K562 (cell line): ENCODE measurements at places on chromosomes 12 and 14.
A peak's percentile ranks its signal among the peaks of the same experiment; 100 is the strongest.

DNA sequence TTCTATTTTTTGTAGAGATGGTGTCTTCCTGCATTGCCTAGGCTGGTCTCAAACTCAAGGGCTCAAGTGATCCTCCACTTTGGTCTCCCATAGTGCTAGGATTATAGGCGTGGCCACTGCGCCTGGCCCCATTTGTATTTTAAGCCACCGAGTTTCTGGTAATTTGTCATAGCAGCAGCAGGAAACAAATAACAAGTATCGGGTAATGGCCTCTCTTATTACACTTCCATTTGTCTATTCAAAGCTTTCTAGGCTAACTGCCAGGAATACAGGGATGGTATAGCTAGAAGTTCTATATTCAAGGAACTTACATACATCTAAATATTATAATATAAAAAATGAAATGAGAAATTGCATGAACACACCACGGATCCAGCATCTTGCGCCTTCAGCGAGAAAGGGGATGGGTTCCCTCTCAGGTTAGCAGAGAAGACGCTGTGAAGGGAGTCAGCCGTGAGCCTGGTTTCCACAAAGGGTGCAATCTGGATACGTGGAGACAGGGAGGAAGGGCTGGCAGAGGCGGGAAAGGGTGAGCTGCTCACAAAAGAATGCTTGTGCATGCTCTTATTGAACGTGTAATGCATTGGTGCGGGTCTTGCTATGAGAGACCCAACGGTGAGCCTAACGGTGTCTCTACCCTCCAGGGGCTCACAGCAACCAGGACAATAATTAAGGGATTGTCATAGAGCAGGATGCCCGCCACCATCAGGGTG, 9.5 kb downstream of the BDKRB1 start:
- no peak overlapping the region for H3K4me3 ChIP-seq
- no peaks in the 10 kb centered on the region for H3K36me3 ChIP-seq
- DNase-seq: no peak
- H3K27ac ChIP-seq: no peak overlapping the region

DNA sequence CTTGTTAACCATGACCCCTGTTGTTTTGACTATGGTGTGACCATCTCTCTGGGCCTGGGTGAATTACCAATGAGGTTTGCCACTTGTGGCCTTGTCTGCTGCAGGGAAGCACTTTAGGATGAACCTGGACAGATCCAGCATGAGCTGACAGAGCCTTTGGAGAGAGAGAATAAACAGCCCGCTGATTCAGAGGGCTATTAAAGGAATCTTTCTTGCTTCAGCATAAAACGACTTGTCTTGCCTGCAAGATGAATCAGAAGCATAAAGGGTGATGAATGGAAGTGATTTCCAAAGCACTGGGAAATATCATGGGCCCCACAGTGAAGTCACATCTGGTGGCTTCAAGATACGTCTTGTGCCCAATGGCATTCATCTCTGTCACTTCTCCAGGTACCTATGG, 69.0 kb upstream of the WSCD2 start:
- H3K27ac ChIP-seq: no peak overlapping the region
- H3K36me3 ChIP-seq: no peaks in the 10 kb centered on the region
- DNase-seq: no peak
- peaks cover 13% of the 10 kb centered on the region; the same call in 1 of the 2 replicates for H3K27me3 ChIP-seq
- H3K4me3 ChIP-seq: no peak overlapping the region

DNA sequence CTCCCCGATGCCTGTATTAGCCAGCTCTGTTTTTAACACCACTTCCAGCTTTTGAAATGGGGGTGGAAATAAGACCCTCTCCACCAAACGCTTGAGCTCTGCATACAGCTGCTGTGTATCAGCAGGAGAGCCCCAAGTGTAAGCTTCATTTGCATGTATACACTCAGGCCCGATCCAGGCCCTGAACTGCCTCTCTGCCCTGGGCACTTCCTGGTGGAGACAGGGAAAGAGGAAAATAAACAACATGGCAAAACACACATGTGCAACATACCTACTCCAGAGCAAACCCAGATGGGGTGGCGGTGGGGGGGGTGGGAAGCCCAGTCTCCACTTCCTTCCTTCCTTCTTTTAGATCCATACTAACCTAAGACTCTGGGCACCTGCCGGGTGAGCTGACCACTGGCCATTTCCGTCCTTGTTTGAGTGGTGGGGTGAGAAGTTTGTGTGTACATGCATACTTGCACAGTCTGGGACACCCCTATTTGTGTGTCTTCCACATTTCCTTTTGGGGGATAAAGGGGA, 55.3 kb downstream of the RBM19 start:
- no peak overlapping the region for H3K27ac ChIP-seq
- no peaks in the 10 kb centered on the region for H3K27me3 ChIP-seq
- H3K4me3 ChIP-seq: no peak overlapping the region

GRCh38 chr14:54650331-54650958, 83.5 kb downstream of the SAMD4A start:
- no peaks in the 10 kb centered on the region for H3K27me3 ChIP-seq
- no peak for DNase-seq
- H3K27ac ChIP-seq: no peak overlapping the region
- H3K36me3 ChIP-seq: no peaks in the 10 kb centered on the region
- H3K4me3 ChIP-seq: no peak overlapping the region

DNA sequence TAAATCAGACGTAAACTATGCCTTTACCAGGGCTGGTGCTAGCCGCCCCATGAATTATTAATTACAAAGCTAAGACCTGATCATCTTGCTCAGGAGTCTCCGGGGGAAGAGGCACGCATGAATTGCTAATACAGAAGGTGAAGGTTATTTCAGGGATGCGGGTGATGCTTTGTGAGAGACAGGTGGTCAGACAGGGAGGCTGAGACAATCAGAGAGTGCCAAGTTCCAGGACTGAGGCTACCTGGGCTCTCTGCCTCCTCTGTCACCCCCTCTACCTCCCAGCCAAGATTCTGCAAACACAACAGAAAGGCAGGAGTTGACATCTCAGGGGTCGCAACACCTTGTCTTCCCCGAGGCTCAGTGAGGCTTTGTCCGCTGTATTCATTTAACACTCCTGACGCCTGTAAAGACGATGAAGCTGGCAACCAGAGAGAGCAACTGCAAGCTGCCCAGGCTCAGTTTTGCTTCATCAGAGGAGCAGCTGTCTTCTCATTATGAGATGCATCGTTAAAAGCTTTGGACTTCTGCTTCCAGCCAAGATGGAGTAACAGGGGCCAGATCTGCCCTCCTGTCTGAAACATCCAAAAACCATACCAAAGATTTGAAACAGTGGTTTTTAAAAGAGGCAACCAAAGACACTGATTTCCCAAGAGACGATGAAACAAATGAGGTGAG, 46.6 kb downstream of the PRIMA1 start:
- H3K4me3 ChIP-seq: no peak overlapping the region
- no peaks in the 10 kb centered on the region for H3K4me1 ChIP-seq
- no peak overlapping the region for H3K27ac ChIP-seq
- no peak for DNase-seq

- DNase-seq: no peak
- no peaks in the 10 kb centered on the region for H3K4me1 ChIP-seq
- H3K4me3 ChIP-seq: no peak overlapping the region
- no peaks in the 10 kb centered on the region for H3K36me3 ChIP-seq
- no peak overlapping the region for H3K27ac ChIP-seq
These were observed 21.6 kb downstream of the NTF3 start for GRCh38 chr12:5453466-5453865.

DNA sequence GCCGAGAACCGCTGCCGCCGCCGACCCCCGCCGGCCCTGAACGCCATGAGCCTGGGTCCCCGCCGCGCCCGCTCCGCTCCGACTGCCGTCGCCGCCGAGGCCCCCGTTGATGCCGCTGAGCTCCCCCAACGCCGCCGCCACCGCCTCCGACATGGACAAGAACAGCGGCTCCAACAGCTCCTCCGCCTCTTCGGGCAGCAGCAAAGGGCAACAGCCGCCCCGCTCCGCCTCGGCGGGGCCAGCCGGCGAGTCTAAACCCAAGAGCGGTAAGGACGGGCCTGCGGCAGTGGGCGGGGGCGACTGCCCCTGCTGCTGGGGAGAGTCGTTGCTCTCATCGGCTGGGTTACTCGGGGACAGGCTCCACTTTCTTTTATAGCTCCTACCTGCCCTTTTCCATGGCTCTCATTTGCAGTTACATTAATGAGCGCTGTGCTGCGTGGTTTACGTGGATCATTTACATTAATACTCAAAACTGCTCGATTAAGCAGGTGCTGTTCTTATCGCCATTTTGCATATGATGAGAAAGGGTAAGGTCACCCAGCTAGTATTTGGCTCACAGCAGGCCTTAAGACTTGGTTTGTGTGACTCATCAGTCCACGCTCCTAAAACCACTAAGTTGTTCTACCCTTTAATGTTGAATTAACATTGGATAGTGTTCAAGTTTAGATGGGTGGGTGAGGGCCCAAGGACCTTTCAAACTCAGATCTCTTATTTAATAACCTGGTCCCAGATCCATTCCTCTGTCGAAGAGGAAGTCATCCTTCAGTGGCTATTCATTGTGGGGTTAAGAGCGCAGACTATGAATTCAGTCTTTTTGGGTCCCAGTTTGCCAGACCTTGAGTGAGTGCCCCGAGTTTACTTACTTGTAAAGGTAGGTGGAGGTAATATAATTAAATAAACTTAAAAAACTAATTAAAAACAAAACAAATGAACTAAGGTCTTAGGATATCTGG, 823 bp downstream of the RNF10 start:
- H3K4me3 ChIP-seq: peak overlapping the region; percentile 99
- peak; percentile 76 for DNase-seq
- peaks cover 38% of the 10 kb centered on the region for H3K36me3 ChIP-seq
- H3K27me3 ChIP-seq: no peaks in the 10 kb centered on the region

DNA sequence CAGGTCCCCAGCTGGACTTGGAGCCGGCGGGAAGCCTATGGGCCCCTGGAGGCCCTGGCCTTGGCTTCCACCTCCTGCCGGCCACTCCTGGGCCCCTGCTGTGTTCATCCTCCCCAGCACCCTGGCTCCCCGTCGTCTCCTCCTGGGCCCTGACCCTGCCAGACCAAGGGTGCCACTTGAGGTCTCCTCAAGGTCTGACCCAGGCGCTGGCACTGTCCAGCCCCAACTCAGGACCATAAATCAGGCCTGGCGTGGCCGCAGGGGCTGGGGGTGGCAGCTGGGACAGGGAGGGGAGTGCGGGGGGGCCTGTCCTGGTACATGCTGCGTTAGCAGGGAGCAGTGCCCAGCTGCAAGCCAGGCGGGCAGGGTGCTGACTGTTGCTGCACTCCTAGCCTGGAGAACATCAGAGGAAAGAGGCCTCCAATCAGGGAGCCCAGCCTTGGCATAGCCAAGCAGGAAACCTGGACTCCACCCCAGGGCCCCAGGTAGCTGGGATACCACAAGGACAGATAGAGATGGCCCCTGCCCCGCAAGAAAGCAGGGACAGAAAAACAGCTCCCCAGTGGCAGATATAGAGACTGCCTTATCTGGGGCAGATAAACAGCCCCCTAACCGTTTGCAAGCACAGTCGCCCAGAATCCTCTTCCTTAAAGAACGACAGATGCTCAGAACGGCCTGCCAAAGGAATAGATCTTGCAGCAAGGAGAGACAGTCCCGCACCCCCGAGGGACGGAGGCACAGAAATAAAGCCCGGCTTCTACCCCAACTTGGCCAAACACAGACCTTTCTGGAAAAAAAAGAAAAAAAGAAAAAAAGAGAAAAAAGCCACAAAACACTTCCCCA, 6.5 kb upstream of the ATG101 start:
- no peak overlapping the region for H3K4me3 ChIP-seq
- peak; percentile 21 for DNase-seq
- H3K4me1 ChIP-seq: peaks cover 33% of the 10 kb centered on the region
- H3K27me3 ChIP-seq: peaks cover 4% of the 10 kb centered on the region; the same call in 1 of the 2 replicates

GRCh38 chr12:85530456-85530855, 250.4 kb downstream of the ALX1 start:
- no peaks in the 10 kb centered on the region for H3K4me1 ChIP-seq
- H3K4me3 ChIP-seq: no peak overlapping the region
- no peak overlapping the region for H3K27ac ChIP-seq
